ENCODE measurements at places on chromosomes 6 and 20. TPM values are rescaled to one million over a fixed set of nuclear protein-coding genes. Genes with fewer than 3 reads are reported as not detected.

PLN gene
- 21.1 TPM for total RNA-seq

CAP2 gene
- 17.6 TPM for total RNA-seq

MYLK2 gene
- total RNA-seq = 2.5 TPM

TUBB1 gene
- 3.7 TPM for total RNA-seq

TCP1 gene
- total RNA-seq = 163 TPM

GABRR1 gene
- 4.6 TPM for total RNA-seq

SMLR1 gene
- not detected for total RNA-seq

Data from camera-type eye (tissue), 1 donor.